ENCODE measurements at places on chromosomes 6 and 20. TPM values are rescaled to one million over a fixed set of nuclear protein-coding genes. Genes with fewer than 3 reads are reported as not detected.

- DNase-seq = peak; percentile 41
Measured at GRCh38 chr20:32966881-32967781, 37.1 kb downstream of the SUN5 start.

DNA sequence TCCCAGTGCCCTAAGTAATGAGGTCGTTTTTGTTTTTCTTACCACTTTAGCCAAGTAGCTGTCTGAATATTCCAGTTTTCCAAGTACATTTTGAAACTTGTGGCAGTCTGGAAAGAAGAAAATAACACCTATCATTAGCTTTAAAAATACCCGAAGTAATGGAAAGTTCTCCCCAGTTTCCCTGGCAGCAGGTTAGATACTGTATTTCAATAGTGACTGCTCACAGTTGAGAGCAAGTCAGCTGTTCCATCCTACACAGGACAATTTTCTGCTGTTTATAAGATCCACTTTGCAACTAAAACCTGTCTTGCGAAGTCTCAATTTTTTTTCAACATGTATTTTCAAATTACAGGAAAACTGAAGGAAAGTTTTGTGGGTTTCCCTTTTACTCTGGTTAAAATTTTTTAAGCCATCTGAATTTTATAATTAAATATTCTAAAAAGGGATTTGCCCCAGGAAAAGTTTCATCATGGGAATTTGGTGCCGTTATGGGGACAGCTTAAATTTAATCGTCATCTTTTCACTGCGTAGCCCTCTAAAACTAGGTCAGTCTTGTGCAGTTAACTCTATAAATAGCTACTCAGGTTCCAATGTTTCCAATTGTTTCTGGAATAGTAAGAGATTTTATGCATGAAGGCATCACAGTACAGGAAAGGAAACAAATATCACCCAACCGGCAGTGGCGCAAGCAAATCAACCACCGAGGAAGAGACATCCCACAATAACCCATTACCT, 96.9 kb downstream of the MBOAT1 start:
- DNase-seq = no peak

DNA sequence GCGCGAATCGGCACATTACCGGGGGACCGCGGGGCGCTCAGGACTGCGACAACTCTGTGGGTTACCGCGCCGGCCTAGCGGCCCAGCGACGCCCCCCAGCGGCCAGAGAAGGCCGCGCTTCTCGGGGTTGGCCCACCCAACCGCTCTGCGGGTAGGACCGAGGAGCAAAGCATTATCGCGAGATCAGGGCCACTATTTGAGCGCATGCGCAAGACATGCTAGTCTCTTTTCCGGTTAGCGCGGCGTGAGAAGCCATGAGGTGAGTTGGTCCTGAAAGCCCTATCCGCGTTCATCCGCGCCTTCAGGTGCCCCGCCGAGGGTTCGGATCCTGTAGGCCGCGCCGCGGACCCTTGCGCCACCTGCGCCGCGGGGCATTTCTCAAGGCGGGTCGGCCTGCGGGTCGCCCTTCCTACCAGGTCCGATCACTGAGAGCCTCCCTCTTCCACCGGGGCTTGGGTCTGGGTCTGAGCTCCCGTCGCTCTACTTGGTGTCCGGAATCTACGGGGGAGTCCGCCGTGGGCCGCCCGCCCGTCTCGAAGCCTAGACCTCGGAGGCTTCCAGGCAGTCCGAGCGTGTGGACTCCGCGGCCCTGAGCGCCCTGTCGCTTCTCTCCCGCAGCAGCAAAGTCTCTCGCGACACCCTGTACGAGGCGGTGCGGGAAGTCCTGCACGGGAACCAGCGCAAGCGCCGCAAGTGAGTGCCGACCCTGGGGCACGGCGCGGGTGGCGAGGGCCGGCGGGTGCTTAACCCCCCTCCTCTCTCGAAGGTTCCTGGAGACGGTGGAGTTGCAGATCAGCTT, at the start of gene RPL10A:
TSS of gene RPL10A (plus strand) at position 221 of the 799 bp plus-strand sequence. CDS start at position 255, 34 bp downstream.
- DNase-seq = peak; percentile 94

DNA sequence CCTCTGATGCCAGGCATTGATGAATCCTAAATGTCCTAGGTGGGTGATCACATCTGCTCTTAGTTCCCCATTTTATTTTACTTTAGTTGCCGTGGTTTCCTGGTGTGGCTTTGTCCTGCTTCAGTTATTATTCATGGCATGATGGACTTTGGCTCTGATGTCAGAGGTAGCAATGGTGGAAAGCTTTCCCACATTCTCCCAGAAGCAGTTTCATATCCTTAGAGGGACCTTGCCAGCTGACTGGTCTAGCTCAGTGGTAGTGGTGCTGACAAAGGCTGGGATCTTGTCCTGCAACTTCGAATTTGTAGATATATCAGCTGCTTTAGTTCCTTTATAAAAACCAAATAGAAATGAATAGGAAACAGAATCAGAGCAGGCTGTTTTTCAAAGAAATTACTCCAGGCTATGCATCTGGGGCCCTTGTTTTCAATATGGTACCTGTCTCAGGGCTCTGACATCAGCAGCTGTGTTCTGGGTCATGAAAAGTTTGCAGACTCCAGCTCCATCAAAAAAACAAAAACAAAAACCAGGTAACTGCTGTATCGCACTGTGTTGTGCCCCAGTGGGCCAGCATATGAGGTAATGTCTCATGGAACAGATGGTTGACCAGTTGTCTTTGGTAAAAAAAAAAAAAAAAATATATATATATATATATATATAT, 133.7 kb downstream of the PLCB4 start:
- no peak for DNase-seq

GRCh38 chr6:25263657-25264056, 15.5 kb upstream of the CARMIL1 start:
- no peak for DNase-seq

DNA sequence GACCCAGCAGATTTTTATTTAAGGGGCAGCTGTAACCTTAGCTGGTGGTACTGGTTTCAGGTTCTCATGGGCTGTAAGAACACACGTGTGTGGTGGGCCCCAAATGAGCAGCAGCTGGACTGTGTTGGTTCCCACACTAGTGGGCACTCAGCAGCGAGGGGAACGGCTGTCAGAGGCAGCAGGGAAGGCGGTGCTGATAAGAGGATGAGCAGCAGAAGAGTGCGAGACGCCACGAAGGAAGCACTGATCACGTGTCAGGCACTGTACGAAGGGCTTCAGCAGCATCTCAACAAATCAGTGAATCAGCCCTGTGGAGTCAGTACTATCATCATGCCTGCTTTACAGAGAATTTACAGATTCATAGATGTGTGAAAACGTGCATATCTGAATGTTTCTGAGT, 41.0 kb upstream of the EMILIN3 start:
- DNase-seq = no peak

TP53TG5 gene
- not detected for polyA plus RNA-seq

GLP1R gene
- not detected for polyA plus RNA-seq

STX11 gene
- 37.4 TPM for polyA plus RNA-seq
